ENCODE measurements at places on chromosomes 7 and 10. TPM values are rescaled to one million over a fixed set of nuclear protein-coding genes. Genes with fewer than 3 reads are reported as not detected.

Gene WDFY4
- 0.57 TPM for total RNA-seq

- H3K27ac ChIP-seq = no peak overlapping the region
- DNase-seq = no peak
- no peaks in the 10 kb centered on the region for H3K27me3 ChIP-seq
Observed at GRCh38 chr7:151754142-151754590, 122.7 kb downstream of the PRKAG2 start.

- no peak for DNase-seq
- H3K27me3 ChIP-seq = peaks cover 15% of the 10 kb centered on the region
- no peak overlapping the region for H3K27ac ChIP-seq
Observed at GRCh38 chr7:150904011-150904909, 51.9 kb downstream of the AOC1 start.

Gene FBXL13
- not detected for total RNA-seq

GRCh38 chr10:89478085-89478738 is 57.2 kb downstream of the SLC16A12 start:
- H3K36me3 ChIP-seq = no peaks in the 10 kb centered on the region
- DNase-seq = no peak
- H3K27ac ChIP-seq = no peak overlapping the region
- no peaks in the 10 kb centered on the region for H3K4me1 ChIP-seq

Gene LIPJ
- total RNA-seq = not detected

Gene ADAMTS14
- total RNA-seq = not detected

Gene EXOSC1
- total RNA-seq = 42.2 TPM

DNA sequence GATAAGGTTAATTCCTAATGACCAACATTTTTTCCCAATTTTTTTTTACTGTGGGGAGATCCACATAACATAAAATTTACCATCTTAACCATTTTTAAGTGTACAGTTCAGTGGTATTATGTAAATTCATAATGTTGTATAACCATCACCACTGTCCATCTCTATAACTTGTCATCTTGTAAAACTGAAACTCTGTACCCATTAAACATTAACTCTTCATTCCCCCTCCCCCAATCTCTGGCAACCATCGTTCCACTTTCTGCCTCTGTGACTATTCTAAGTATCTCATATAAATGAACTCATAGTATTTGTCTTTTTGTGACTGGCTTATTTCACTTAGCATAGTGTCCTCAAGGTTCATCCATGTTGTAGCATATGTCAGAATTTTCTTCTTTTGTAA is 46.0 kb upstream of the HPS1 start:
- no peak overlapping the region for H3K4me3 ChIP-seq
- DNase-seq = no peak
- no peak overlapping the region for H3K27ac ChIP-seq
- H3K36me3 ChIP-seq = no peaks in the 10 kb centered on the region
- H3K27me3 ChIP-seq = no peaks in the 10 kb centered on the region

DNA sequence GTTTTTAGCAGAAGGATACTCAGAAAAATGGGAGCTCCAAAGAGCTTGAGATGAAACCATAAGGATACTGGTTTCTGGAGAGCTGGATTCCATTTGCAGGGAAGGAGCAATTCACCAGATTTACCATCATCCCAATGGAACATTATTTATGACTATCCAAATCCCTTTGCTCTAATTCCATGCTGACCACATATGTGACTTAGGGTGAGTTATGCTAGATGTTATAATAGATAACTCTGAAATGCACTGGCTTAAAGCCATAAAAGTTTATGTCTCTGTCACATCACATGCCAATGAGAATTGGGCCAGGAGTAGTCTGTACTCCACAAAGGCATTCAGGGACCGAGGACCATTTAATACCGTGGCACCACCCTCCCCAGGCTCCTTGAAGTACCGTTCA is 185.2 kb downstream of the SKIDA1 start:
- DNase-seq = no peak
- no peak overlapping the region for H3K4me3 ChIP-seq
- no peaks in the 10 kb centered on the region for H3K4me1 ChIP-seq
- no peak overlapping the region for H3K27ac ChIP-seq

DNA sequence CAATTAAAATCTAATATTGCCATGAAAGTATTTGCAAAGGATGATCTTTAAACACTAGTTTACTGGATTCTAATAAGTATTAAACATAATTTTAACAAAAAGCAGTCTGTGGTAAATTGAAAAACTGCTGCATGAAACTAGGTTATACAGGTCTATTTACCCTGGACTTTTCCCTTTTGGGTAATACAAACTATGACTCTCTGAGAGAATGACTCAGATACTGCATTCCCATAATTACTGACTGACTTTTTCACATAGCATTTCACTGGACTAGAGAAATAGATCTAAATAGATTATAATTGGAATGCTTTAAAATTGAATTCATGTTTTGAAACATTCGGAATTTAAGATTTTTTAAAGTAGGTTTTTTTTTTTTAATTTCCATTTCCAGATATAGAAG is 395.7 kb downstream of the THSD7A start:
- no peak overlapping the region for H3K27ac ChIP-seq
- DNase-seq = no peak
- no peaks in the 10 kb centered on the region for H3K27me3 ChIP-seq
- no peaks in the 10 kb centered on the region for H3K36me3 ChIP-seq
- no peaks in the 10 kb centered on the region for H3K4me1 ChIP-seq

DNA sequence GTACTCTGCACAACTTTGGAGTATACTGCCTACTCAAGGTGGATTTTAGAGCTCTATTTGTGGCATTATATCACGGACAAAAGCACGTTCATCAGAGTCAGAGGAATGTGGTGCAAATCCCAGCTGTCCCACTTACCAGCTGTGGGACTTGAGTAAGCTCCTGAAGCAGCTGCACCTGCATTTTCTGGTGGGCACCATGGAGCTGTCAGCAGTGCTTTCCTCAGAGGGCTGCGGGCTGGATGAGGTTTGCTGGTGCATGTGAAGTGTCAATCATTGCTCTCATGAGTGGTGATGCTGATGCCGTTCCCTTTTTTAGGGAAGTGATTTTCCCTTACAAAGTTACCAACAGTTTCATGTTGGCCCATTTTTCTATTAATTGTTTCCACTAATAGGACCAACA is 53.4 kb downstream of the EGFR start:
- peaks cover 2% of the 10 kb centered on the region for H3K27me3 ChIP-seq
- H3K27ac ChIP-seq = no peak overlapping the region
- no peak for DNase-seq
- no peak overlapping the region for H3K4me3 ChIP-seq
- peaks cover 9% of the 10 kb centered on the region for H3K4me1 ChIP-seq
- H3K36me3 ChIP-seq = no peaks in the 10 kb centered on the region

GRCh38 chr10:63711867-63712716 is 190.9 kb downstream of the REEP3 start:
- H3K27ac ChIP-seq = no peak overlapping the region
- H3K27me3 ChIP-seq = no peaks in the 10 kb centered on the region
- no peak overlapping the region for H3K4me3 ChIP-seq
- no peaks in the 10 kb centered on the region for H3K36me3 ChIP-seq

DNA sequence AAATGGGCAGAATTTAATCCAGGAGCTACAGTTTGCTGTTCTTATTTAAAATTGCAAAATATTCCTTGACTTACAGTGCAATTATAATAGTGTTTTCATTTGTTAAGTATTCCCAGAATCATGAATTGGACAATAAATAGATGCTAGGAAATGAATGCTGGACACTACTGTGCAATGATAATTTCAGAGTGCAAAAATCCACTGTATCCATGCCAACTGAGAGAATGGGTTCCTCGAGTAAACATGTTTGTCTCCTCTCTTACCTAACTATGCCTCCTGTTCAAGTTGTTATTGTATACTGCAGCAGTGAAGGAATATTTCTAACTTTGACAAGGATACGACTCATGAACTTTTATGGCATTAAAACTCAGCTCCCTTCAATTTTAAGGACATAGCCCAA is 1396.3 kb downstream of the GATA3 start:
- no peak overlapping the region for H3K4me3 ChIP-seq
- no peak for DNase-seq
- H3K4me1 ChIP-seq = no peaks in the 10 kb centered on the region
- H3K27me3 ChIP-seq = no peaks in the 10 kb centered on the region

DNA sequence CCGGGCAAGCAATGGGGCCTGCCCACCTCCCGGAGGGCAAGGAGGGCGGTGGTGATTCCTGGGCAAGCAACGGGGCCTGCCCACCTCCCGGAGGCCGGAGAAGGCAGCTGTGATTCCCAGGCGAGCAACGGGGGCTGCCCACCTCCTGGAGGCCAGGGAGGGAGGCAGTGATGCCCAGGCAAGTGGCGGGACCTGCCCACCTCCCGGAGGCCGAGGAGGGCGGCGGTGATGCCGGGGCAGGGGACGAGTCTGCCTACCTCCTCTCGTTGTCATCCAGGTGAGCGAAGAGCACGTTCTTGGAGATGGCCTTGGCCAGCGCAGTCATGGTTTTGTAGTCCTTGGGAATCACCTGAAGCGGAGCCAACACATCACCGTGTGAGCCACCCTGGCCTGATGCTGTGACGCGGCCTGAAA is 49.5 kb upstream of the DNAAF5 start:
- no peaks in the 10 kb centered on the region for H3K4me1 ChIP-seq
- no peak overlapping the region for H3K27ac ChIP-seq
- peaks cover 4% of the 10 kb centered on the region for H3K36me3 ChIP-seq

GRCh38 chr7:69735582-69735981 is 137.3 kb downstream of the AUTS2 start:
- no peak overlapping the region for H3K4me3 ChIP-seq
- no peak overlapping the region for H3K27ac ChIP-seq
- no peaks in the 10 kb centered on the region for H3K4me1 ChIP-seq
- DNase-seq = no peak

GRCh38 chr10:122465401-122466040 is 4.2 kb downstream of the HTRA1 start:
- peaks cover 16% of the 10 kb centered on the region for H3K4me1 ChIP-seq
- no peak for DNase-seq
- H3K27ac ChIP-seq = no peak overlapping the region
- H3K27me3 ChIP-seq = peaks cover 18% of the 10 kb centered on the region

GRCh38 chr7:36775676-36776075 is 51.4 kb upstream of the AOAH start:
- no peaks in the 10 kb centered on the region for H3K36me3 ChIP-seq
- peaks cover 32% of the 10 kb centered on the region for H3K4me1 ChIP-seq
- no peak overlapping the region for H3K27ac ChIP-seq
- no peak overlapping the region for H3K4me3 ChIP-seq
- DNase-seq = no peak
